Occipital lobe (tissue), 3 donors: ENCODE measurements at places on chromosomes 11 and 22. TPM values are rescaled to one million over a fixed set of nuclear protein-coding genes. Genes with fewer than 3 reads are reported as not detected.

The HORMAD2 gene
- total RNA-seq = 0.78 TPM

The FOXRED2 gene
- 10.6 TPM for total RNA-seq

- peak; percentile 58 for DNase-seq
Measured at GRCh38 chr22:31291481-31292235, 630 bp downstream of the PIK3IP1 start.

DNA sequence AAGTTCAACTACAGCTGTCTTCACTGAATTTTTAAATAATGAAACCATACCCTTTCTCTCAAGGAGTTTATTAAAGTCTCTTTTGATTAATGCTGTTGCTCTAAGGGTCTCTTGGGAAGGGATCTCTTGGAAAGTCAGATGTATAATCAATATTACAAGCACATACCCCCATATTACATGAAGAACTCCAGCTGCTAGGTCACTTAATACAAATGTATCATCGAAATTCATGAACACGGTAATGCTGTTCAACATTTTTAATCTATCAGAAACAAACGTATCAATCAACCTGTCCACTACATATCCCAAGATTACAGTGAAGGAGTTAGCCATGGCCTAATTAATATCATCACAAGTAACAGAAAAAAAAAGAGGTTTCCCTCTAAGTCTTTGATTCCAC, 383.2 kb upstream of the ARHGAP42 start:
- DNase-seq = no peak

- no peak for DNase-seq
Measured at GRCh38 chr11:66912361-66912760, 45.8 kb downstream of the PC start.

DNA sequence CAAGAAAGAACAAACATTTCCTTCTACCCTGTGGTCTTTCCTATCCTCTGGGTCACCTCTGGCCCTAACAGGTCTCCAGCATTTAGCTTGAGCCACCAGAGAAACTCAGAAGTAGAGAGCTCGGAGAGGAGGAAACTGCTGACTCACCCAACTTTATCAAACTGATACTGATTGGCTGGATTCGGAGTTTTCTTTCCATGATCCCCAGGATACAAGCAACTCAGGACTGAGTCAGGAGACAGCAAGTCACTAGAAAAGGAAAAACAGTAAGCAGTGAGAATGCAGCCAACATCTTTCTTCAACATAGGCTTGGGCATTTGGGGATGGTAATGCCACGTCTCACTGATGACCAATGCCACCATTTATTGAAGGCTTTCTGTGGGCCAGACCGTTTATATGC, 32.7 kb downstream of the THOC5 start:
- DNase-seq = no peak

DNA sequence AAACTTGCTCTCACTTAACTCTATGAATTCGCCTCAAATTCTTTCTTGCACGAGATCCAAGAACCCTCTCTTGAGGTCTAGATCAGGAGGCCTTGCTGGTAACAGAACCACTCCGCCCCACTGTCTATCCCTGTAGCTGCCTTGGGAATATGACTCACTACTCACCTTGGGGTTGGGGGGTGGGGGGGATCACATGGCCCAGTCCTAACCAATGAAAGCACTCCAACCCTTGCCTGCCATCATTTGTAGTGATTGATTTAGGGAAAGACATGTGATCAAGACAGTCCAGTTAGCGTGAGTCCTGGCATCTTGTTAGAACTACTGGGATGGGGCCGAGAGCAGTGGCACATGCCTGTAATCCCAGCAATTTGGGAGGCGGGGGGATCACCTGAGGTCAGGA, 4.8 kb upstream of the MRTFA start:
- no peak for DNase-seq

The MYOD1 gene
- not detected for total RNA-seq

- DNase-seq = no peak
Measured at GRCh38 chr11:64331569-64332371, 8.2 kb upstream of the CCDC88B start.

DNA sequence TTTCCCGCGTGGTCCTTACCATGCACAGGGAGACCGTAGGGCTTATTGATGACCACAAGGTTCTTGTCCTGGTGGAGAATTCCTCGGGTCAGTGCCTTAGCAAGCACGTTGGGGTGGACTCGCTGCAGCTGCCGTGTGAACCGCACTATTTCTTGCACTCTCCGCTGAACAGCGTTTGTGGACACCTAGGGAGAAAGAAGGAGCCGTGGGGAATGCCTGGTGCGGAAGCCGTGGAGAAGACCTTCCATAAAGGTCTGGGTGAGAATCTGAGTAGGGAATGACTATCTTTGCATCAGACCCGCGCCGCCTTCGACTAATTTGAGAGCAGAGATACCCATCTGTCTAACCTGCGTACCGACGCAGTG, 597 bp downstream of the RPUSD4 start:
- DNase-seq = no peak

DNA sequence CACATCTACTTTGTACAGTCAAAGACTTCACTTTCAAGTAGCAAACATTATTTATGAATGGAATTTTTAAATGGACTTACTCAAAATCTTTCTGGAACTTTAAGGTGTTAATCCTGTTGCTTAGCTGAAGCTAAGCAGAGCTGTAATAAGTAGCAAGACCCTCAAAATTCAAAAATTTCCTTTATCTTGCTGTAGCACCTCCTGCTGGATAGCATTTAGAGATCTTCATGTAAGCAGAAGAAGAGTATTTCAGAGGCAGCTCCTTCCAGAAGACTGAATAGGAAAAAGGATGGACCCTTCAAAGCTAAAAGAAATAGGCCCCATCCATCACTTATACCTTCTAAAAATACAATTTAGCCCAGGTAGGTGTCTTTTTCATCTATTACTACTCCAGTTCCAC, 3.4 kb downstream of the PHF21A start:
- DNase-seq = no peak

- no peak for DNase-seq
Measured at GRCh38 chr11:13826505-13827278, 135.8 kb upstream of the SPON1 start.

The NUDT8 gene
- total RNA-seq = 0.62 TPM

The OR51B2 gene
- 0.78 TPM for total RNA-seq

DNA sequence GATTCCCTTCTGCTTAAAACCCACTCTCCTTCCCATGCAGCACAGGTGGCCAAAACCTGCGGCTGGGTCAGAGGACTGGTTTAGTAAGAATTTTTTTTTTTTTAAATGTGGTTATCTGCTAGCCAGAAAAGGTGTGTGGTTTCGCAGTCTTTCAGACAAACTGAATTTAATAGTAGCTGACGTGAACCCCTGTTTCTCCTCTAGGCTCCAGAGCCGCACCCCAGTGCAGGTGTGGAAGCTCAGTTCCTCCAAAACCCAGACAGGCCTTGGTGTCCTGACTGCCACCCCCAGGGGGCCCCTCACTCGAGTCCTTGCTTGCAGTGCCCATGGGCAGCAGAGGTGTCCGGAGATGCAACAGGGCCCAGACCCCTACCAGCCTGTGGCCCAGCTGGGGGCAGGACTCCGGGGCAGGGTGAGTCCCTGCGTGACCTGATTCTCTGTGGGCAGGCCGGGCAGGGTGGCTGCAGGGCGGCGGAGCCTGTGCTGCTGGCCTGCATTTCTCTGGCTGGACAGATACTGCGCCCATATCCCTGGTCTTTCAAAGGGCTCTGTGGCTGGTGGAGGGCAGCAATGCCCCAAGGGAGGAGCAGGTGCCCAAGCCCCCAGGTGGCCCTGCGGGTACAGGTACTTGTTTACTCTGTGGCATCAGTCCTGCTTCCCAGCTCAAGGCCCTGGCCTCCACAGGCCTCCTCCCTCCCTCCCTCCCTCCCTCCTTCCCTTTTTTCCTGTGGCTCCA, 15.2 kb downstream of the KCNQ1 start:
- no peak for DNase-seq

The SEPTIN3 gene
- 130 TPM for total RNA-seq

DNA sequence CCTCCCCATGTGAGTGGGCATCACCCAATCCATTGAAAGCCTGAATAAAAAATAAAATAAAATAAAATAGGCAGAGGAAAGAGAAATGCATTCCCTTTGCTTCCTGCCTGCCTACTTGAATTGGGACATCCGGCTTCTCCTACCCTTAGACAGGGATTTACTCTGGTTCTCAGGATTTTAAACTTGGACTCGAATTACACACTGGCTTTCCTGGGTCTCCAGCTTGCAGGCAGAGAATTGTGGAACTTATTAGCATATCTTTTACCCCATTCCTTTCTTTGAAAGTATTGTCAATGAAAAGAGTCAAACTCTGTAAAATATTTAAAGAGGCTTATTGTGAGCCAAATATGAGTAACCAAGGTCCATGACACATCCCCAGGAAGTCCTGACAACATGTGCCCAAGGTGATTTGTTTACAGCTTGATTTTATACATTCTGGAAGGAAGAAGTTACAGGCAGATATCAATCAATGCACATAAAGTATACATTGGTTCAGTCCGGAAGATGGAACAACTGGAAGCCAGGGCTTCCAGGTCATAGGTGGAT, 78.4 kb upstream of the CCDC90B start:
- DNase-seq = no peak

The AMOTL1 gene
- 34.6 TPM for total RNA-seq

- DNase-seq = no peak
Measured at GRCh38 chr11:126378763-126379162, 23.3 kb downstream of the ST3GAL4 start.

GRCh38 chr11:108751444-108751843, 86.6 kb downstream of the DDX10 start:
- DNase-seq = no peak

DNA sequence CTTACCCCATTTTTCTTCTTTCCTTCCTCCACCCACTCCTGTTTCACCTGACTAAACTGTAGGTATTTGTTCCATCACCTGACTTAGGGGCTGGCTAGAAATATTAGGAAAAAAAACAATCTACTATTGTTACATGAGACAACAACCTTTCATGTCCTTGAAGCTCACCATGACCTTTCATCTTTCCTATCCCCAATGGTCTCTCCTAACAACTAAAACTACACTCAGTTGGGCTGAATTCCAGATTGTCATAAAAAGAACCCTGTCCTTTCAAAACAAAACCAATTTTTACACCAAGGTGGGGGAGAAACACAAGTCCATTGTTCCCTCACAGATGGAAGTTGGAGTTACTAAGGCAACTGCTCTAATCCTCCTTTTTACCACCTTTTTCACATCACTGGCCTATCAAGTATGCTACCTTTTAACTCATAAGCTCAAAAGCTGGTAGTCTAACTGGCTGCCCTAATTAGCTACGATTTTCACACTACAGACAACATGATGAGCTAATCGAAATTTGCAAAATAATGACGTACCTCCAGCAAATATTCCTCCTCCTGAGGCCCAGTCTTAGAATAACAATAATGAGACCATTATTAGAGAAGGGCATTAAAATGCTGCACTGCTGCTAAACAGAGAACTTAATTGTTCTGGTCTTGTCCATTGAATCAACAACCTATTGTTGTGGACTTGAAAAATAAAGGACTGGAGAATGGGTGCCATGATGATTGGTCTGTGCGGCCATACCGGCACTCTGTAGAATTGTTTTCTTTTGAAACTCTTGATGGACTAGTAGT, 46.5 kb upstream of the SOX6 start:
- no peak for DNase-seq

- no peak for DNase-seq
Measured at GRCh38 chr11:126098204-126098769, 35.6 kb upstream of the CDON start.

DNA sequence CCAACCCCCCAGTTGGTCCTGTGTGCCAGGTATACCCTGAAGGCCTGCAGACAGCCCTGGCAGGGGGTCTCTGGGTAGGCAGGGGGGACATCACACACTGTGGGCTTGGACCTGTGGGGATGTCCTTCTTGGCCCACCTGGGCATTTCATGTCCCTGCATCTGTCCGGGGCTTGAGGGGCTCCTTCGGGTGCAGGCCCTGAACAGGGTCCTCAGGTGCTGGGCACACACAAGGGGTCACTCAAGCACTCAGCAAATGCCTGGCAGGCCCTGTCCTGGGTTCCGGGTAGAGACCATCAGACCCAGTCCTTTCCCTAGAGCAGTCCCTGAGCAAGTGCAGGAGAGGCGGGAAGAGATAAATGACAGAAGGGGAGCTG, 70.5 kb upstream of the WNT11 start:
- DNase-seq = no peak

DNA sequence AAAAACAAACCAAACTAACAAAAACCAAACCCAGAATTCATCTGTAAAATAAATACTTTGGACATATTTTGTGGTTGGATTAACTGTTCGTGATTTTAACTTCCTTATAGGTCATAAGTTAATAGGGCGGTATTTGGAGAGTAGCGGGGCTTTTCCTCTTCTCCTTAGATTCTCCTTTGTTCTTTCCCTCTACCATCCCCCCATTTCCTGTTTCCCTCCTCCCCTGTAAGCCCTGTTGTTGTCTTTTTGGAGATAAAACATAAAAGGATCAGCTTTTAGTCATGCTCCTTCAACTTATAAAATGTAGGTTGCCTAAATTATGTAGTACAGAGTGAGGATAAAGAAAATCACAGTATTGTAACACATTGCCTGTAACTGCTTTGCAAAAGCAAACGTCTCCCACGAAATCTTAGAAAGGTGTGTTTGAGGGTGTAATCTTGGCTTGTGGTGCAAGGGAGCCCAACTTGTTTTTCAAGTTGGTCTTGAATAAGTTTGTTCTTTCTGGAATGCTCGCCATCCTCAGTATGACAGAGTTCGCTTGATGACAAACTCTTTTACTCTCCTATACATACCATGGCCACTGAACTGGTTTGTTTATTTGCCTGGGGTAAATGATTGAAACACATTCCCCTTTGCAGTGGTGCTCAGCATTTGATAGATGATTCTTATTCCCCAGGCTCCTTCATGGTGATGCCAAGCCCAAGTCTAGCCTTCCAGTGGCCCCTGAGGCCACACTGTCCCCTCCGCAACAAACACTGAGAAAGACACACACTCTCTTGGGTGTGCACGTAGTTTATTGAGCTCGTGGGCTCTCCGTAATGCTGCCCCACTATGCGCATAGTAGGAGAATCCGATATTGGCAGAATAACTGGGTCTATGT, 49.4 kb downstream of the TEAD1 start:
- DNase-seq = no peak

- DNase-seq = no peak
Measured at GRCh38 chr22:46564084-46564714, 26.8 kb upstream of the CELSR1 start.

DNA sequence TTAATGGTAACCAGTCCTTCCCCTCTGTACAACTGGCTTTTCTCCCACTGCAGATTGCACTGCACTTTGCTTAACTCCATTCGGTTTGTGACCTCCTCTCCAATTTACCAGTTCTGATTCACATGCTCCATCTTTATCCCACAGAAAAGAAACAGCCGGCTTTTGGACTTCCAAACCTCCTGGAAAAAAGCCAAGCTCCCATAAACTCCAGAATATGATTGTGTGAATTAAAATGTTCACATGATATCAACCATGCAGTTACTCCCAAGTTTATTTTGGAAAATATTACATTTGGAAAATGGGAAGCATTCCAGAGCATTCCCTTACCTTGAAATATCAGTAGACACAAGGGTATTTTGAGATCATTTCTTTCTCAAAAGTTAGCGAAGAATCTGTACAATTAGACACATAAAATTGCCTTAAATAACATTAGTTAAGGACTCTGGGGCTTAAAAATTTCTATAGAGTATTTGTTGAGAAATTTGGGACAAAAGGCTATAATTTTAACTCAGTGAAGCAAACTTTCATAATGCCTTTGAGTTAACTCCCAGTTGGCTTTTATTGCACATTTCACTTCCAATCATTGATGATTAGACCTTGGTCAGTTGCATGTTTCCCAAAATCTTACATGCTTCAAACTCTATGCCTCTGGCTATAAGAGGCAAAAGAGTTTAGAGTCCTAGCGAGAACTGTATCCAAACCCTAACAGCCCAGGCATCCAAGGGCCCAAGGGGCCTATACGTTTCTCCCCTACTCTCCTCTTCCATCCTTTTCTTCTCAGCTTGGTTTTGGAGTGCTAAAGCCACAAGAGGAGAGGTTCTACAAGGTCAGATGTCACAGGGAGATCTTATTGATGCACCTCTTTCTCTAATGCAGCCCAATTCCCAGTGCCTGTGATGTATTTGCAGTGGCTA, 23.6 kb upstream of the TMEM135 start:
- DNase-seq = no peak
